ENCODE measurements at places on chromosomes 5 and 9. TPM values are rescaled to one million over a fixed set of nuclear protein-coding genes. Genes with fewer than 3 reads are reported as not detected.
A peak's percentile ranks its signal among the peaks of the same experiment; 100 is the strongest.

The MSX2 gene
- total RNA-seq, result not detected

The HSD17B3 gene
- total RNA-seq, result 0.38 TPM

The POU5F2 gene
- total RNA-seq, result 0.95 TPM

The KCNMB1 gene
- total RNA-seq, result not detected

GRCh38 chr9:133115604-133116345 is 5.3 kb downstream of the RALGDS start:
- DNase-seq, result no peak

- no peak for DNase-seq
Measured at GRCh38 chr5:127210042-127210441, 80.6 kb upstream of the MEGF10 start.

DNA sequence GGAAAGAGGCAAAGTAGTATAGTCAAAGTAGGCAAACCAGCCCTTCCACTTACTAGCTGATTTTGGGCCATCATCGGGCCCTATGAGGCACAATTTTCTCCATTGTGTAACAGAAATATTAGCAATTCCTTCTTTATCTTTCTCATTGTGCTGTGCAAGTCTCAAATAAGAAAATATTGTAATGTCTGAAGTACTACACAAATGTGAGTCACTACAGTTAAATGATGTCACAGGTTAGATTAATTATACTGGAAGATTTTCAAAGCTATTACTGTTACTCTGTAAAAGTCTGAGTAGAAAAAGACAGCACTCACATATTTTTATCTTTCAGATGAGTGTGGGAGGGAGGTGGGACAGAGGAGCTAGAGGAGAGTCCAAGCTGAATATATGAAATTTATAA is 12.4 kb upstream of the TMC1 start:
- DNase-seq, result peak; percentile 81
